ENCODE measurements at places on chromosomes 5 and 9.
A peak's percentile ranks its signal among the peaks of the same experiment; 100 is the strongest.

DNA sequence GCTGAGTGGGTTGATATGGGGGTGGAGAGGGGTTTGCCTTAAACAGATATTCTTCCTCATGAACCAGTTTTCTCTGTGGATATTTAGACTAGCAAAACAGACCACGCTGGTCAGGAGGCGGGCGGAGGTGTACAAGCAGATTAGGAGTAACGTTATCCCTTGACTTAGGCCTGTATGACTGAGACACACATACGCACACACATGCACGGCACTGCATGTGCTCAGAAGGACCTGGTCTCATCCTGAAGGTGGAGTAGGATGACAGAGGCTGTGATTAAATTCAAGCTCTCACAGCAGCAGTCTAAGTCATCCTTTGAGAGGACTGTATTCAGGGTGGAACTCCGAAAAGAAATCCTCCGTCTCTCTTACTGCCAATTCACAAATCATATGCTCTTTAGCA lies 209.7 kb downstream of the DIRAS2 start:
- no peak for DNase-seq

GRCh38 chr5:147509041-147509709 lies 693 bp downstream of the DPYSL3 start:
- peak; percentile 17 for DNase-seq

- DNase-seq, result peak; percentile 38
Observed at GRCh38 chr5:35436400-35437057, 181.1 kb upstream of the SPEF2 start.

GRCh38 chr9:5112646-5113045 lies 72.8 kb downstream of the INSL6 start:
- no peak for DNase-seq
